ENCODE measurements at places on chromosomes 2 and 18. TPM values are rescaled to one million over a fixed set of nuclear protein-coding genes. Genes with fewer than 3 reads are reported as not detected.

DNA sequence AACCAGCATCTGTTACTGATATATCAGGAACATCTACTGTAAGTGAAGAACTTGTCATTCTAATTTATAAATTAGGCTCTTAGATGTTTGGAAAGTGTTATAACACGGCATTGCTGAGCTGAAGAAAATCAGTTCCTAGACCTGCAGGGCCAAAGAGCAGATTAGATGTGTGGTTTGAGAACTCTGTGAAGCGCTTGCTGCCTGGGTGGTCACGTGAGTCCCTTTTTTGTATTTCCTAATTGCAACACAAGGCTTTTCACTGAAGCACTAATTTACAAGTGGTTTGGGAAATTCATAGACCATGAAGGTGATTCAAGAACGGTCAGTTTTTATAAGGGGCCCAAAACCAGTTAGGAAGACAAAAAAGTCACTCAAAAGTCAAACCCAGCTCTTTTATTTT is 106.9 kb upstream of the SP3 start:
- DNase-seq, result no peak

DNA sequence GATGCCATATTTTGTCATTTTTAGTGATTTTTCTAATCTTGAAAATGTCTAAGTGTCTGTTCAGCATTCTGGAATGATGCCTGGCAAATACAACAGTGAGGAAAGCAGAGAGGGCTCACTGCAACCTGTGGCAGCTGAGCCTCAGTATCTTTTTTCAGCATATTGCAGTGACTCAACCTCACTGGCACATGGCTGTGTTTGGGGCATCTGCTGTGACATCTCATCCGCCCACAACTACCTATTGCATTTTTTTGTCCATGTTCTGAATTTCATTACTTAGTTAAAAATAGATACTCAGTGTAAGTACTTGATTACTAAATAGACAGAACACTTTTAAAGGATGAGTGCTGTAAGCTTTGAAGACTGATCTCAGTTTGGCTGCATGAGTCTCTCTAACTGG is 10.7 kb downstream of the BABAM2 start:
- no peak for DNase-seq

GRCh38 chr18:76764291-76764901 is 58.0 kb upstream of the ZNF236 start:
- no peak for DNase-seq

GRCh38 chr2:73217826-73218225 is 3.8 kb downstream of the SMYD5 start:
- DNase-seq, result no peak

The ARHGAP25 gene
- 4.7 TPM for total RNA-seq

The GCG gene
- not detected for total RNA-seq

The ARHGAP15 gene
- 2.3 TPM for total RNA-seq

All from left lobe of liver (tissue), 2 donors.